ENCODE measurements at places on chromosomes 4 and X.

DNA sequence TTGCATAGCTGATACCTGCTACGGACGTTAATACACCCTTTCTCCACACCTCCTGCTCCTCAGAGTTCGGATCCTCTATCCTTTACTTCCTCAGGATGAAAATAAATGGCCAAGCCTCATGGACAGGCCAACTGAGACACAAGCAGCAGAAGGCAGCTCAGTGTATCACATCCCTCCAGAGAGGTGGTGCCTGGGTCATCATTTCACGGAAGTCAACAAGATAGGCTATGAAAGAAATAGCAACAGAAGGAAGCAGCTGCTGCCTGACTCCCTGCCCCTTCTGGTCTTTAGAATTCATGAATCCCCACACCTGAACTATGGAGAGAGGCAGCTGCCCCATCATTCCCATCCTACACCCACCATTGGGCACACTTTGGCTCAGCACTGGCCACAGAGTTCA lies 267.1 kb upstream of the ETNPPL start:
- no peak for DNase-seq

DNA sequence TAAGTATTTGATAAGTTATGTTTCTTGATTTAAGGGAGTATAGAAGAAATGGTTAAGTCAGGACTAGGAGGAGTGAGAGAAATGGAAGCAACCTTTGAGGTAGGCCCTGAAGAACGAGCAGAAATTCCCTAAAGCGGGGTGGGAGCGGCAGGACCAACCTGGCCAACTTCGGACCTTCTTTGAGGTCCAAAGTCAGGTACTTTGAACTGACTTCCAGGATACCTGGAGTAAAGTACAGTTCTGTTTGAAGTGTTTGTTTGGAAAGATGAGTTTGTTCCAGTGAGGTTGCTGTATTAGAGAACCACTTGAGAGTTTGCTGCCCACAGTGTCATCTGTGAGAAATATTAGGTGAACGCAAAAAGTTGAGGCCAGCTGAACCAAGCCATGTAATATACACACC lies 11.7 kb downstream of the RNF4 start:
- DNase-seq, result no peak

DNA sequence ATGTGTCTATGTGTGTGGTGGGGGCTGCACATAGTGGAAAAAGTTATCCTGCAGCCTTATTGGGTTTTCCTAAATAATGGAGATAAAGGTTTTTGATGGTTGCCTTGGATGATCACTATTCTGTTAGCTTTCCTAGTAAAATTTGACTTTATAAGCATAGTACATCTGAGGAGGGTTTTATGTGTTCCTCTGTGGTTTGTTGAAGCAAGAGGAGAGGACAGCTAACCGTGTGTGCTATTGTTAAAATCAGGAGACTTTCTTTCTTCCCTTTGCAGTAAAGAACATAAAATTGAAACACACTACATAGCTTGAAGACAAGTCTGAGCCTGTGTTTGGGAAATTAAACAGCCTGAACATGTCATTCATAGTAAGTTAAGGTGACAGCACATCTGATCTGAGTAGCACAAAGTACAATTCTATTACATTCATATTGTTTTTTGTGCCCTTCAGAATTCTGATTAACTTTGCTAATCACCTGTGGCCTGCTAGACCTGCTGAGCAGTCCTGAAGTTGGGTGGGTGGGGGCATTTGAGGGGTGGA lies 36.8 kb downstream of the C4orf51 start:
- no peak for DNase-seq

DNA sequence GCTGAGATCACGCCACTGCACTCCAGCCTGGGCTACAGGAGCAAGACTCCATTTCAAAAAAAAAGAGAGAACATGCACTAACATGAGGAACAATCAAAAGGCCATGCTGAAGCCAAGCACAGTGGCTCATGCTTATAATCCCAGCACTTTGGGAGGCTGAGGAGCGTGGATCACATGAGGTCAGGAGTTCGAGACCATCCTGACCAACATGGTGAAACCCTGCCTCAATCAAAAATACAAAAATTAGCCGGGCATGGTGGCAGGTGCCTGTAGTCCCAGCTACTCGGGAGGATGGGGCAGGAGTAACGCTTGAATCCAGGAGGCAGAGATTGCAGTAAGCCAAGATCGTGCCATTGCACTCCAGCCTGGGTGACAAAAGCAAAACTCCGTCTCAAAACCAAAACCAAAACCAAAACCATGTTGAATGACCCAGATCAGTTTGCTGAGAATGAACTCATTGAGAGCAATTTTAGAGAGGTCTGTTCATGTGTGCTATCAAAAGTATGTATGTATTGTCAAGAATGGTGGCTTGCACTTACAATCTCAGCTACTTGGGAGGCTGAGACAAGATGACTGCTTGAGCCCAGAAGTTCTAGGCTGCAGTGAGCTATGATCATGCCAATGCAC lies 44.8 kb downstream of the PDS5A start:
- DNase-seq, result no peak

- DNase-seq, result no peak
Observed at GRCh38 chrX:24890677-24891076, 125.1 kb downstream of the ARX start.

- no peak for DNase-seq
Observed at GRCh38 chr4:38069271-38069760, 109.1 kb downstream of the PTTG2 start.

- no peak for DNase-seq
Observed at GRCh38 chr4:56293121-56293520, 94.2 kb downstream of the AASDH start.

DNA sequence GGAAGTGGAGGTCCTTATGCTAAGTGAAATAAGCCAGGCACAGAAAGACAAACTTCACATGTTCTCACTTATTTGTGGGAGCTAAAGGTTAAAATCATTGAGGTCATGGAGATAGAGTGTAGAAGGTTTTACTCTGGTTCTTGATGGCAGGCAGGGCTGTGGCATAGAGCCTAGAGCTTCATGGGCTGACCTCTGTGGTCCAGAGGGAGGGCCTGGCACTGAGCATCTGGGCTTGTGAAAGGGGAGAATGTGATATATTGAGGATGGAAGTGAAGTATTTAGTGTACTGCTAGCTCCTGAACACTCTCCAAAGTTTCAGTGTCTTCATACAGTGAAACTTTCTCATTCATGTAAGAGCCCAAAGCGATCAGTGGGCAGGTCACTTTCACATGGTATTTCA lies 71.3 kb upstream of the ANXA3 start:
- no peak for DNase-seq

GRCh38 chr4:6918338-6918737 lies 8.7 kb downstream of the TBC1D14 start:
- DNase-seq, result no peak

- DNase-seq, result no peak
Observed at GRCh38 chr4:82578935-82579334, 17.1 kb upstream of the TMEM150C start.

DNA sequence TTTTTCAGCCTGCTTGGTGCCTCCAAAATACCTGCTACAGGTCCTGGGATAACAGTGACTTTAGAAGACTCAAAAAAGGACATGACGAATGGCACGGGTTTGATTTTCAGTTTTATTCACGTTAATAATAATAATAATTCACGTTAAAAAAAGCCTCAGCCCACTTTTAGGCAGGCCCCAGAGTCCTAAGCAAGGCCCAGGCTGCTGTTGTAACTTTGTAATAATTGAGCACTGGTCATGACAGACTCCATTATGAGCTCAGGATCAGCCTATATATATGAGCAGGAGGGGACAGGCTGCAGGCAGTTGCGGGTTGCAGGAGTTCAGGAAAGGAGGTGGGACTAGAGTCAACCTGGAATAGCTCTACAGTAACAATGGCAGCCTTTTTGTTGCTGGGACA lies at the start of gene TMEM31:
Gene TMEM31, plus strand, starts transcription at position 301 of the 400 bp plus-strand sequence. CDS start 1,350 bp downstream, outside the sequence.
- DNase-seq, result no peak

- no peak for DNase-seq
Observed at GRCh38 chrX:14819769-14820168, 53.1 kb downstream of the FANCB start.

DNA sequence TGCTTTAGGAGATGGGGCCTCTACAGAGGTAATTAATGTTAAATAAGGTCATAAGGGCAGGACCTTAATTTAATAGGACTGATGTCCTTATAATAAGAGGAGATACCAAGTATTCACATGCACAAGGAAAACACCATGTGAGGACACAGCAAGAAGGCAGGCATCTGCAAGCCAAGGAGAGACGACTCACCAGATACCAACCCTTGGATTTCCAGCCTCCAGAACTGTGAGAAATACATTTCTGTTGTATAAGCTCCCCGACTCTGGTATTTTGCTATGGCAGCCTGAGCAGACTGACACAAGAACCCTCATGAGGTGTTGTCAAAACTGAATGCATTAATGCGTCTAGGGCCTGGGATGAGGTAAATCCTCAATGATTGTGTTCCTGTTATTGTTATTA lies 56.2 kb upstream of the MAPK10 start:
- DNase-seq, result no peak
